OCI-LY7 (cell line): ENCODE measurements at places on chromosomes 6 and 20. TPM values are rescaled to one million over a fixed set of nuclear protein-coding genes. Genes with fewer than 3 reads are reported as not detected.

TMEM14C gene
- 33.9 and 39.5 TPM in 2 replicates for total RNA-seq

PPIL6 gene
- 1.3 and 1.7 TPM in 2 replicates for total RNA-seq

TSPO2 gene
- not detected in 2 replicates for total RNA-seq

FAM162B gene
- total RNA-seq: not detected in 2 replicates

HLA-DMA gene
- total RNA-seq: 140 TPM in 2 replicates

PM20D2 gene
- 36.1 and 39.5 TPM in 2 replicates for total RNA-seq

HCRTR2 gene
- total RNA-seq: not detected in 2 replicates

HAO1 gene
- total RNA-seq: not detected in 2 replicates

SLC24A3 gene
- not detected in 2 replicates for total RNA-seq

OR2B6 gene
- total RNA-seq: not detected in 2 replicates

PAX1 gene
- total RNA-seq: not detected in 2 replicates

SYCP2L gene
- 1.3 and 2.0 TPM in 2 replicates for total RNA-seq

HLA-DOB gene
- 57.1 and 69.3 TPM in 2 replicates for total RNA-seq

HLA-DQA1 gene
- total RNA-seq: 31.2 and 32.3 TPM in 2 replicates

PKIB gene
- 0.46 TPM in 1 of 2 replicates, not detected in the other for total RNA-seq

BANF2 gene
- not detected in 2 replicates for total RNA-seq

GSTA3 gene
- not detected in 2 replicates for total RNA-seq

SLC22A2 gene
- not detected in 2 replicates for total RNA-seq

FAM217A gene
- total RNA-seq: not detected in 2 replicates
